CD4-positive, alpha-beta T cell (primary cell): ENCODE measurements at places on chromosomes 5 and 9.

GRCh38 chr5:64682608-64683007, 7.7 kb upstream of the SHISAL2B start:
- DNase-seq: no peak

- no peak for DNase-seq
Measured at GRCh38 chr9:27377811-27378456, 81.0 kb upstream of the EQTN start.

- no peak for DNase-seq
Measured at GRCh38 chr9:133982971-133983720, 9.0 kb downstream of the VAV2 start.

DNA sequence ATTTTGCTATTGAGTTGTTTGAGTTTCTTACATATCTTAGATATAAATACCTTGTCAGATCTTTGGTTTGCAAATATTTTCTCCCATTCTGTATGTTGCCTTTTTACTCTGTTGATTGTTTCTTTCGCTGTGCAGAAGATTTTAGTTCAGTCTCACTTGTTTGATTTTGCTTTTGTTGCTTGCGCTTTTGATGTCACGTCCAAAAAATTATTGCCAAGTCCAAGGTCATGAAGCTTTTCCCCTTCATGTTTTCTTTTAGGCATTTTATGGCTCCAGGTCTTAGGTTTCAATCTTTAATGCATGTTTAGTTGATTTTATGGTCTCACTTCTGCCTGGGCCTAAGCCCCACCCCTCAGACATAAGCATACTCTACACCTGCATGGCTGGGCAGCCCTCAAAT, 131.5 kb upstream of the TNC start:
- no peak for DNase-seq

- no peak for DNase-seq
Measured at GRCh38 chr9:34958411-34958982, 412 bp downstream of the PHF24 start.

- no peak for DNase-seq
Measured at GRCh38 chr5:154478224-154478565, at the start of gene HAND1. TSS of gene HAND1 (minus strand) at chr5:154478227. CDS start at chr5:154478008, 219 bp downstream.

DNA sequence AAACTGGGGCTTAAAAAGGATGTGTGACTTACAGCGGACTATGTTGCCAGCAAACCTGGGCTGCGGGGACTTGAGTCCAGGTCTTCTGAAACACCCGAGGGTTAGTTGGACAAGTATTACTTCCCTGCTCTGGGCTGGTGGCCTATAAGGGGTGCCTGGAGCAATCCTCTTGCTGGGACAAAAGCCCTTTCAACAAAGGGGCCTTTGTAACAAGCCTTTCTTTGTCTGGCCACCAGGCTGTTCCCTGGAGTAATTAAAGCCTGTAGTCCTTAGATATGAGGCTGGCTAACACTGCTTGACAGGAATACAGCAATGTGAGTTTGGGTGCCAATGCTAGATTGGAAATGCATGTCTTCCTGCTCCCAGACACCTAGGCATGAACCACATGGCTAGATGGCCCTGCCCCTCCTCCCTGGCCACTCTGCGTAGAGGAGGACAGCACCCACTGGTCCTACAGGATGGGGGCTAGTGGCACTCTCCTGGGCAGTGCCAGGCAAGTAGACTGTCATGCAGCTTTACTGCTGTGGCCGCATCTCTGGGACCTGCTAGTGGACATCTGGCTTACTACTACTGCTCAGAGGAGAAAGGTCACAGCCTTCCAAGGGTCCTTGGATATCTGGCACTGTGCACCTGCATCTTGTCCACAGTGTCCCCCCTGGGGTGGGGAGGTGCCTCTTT, 343.1 kb downstream of the ZSWIM6 start:
- DNase-seq: no peak

DNA sequence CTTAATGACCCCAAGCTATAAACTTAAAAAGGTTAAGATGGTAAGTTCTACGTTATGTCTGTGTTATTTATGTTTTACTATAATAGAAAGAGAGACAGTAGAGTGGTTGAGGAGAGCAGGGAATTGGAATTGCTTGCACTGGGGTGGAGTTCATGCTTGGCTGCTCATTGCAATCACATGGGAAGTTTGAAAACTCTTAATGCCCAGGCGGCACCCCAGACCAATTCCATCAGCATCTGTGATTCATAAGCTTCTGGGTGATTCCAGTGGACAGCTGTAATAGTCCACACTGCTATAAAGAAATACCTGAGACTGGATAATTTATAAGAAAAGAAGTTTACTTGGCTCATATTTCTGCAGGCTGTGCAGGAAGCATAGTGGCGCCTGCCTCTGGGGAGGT, 323.9 kb upstream of the MSX2 start:
- DNase-seq: no peak

DNA sequence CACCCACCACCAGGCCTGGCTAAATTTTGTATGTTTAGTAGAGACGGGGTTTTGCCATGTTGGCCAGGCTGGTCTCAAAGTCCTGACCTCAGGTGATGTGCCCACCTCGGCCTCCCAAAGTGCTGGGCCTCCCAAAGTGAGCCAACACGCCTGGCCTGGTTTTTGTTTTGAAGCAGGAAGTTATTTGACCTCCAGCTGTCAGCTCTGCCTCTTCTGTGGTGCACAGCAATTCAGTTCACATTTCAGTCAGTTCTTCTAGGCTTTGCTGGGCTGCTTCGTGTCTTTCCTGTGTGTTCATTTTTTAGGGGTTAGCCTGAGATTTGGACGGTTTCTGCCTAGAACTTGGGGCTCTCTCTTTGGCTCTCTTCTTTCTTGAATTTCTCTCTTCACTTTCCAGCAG, 8.9 kb downstream of the LCN1 start:
- no peak for DNase-seq

- no peak for DNase-seq
Measured at GRCh38 chr9:116653348-116654058, 33.6 kb upstream of the TRIM32 start.

DNA sequence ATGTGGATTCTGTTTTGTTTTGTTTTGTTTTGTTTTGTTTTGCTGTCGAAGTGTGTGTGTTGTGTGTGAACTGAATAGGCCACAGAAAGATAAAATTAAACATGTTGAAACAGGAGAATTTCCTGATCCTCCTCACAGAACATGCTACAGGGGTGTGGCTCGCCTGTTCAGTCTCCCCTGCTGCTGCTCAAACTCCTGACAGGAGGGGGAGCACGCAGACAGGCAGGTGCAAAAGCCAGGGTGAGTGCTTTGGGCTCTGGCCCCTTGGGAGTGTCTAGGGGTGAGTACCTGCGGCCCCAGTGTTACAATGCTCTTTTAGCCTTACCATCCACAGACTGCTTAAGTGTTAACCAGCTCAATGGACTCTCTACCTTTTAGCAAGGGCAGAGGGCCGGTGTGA, 473.5 kb downstream of the MAT2B start:
- DNase-seq: no peak

- DNase-seq: no peak
Measured at GRCh38 chr9:35341585-35341984, 148.3 kb upstream of the RUSC2 start.

DNA sequence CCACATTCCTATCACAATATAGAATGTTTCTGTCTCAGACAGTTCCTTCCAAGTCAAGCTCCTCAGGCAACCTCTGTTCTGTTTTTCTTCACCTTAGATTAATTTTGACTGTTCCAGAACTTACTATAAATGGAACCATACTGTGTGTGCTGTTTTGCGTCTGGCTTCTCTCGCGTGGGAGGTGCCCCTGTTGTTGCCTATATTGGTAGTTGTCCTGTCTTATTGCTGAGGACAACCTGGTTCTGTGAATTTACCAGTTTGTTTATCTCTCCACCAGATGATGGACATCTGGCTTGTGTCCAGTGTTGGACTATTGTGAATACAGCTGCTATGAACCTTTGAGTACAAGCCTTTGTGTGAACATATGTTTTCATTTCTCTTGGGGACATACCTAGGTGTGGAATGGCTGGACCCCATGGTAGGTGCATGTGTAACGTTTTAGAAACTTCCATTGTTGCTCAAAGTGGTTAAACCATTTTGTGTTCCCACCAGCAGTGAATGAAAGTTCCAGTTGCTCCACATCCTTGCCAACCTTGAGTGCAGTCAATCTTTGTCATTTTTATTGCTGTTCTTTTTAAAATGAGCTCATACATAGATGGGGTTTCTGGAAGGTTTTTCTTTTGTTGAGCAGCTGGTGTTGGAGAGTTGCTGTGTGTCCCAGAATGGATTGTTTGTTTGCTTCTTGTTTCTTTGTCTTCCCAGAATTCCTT, 18.1 kb downstream of the HMCN2 start:
- DNase-seq: no peak

- DNase-seq: no peak
Measured at GRCh38 chr9:83972286-83972685, 7.7 kb downstream of the HNRNPK start.

- peak; percentile 73 for DNase-seq
Measured at GRCh38 chr5:177429248-177430040, 3.0 kb downstream of the GRK6 start.
